ENCODE measurements at places on chromosomes 16 and 17. TPM values are rescaled to one million over a fixed set of nuclear protein-coding genes. Genes with fewer than 3 reads are reported as not detected.

C1QTNF8 gene
- not detected for total RNA-seq

RUNDC1 gene
- 11.4 TPM for total RNA-seq

RGS11 gene
- total RNA-seq, result not detected

GPRC5C gene
- total RNA-seq, result 12.9 TPM

LCAT gene
- total RNA-seq, result 4.6 TPM

DECR2 gene
- total RNA-seq, result 6.6 TPM

DHX58 gene
- total RNA-seq, result 22.3 TPM

DNAH17 gene
- total RNA-seq, result not detected

HS3ST6 gene
- total RNA-seq, result not detected

KRT39 gene
- not detected for total RNA-seq

CDH15 gene
- total RNA-seq, result 0.10 TPM

C17orf78 gene
- total RNA-seq, result not detected

SOX8 gene
- not detected for total RNA-seq

ZNF750 gene
- not detected for total RNA-seq

MRC2 gene
- total RNA-seq, result 144 TPM

ZNHIT3 gene
- 59.0 TPM for total RNA-seq

SLC5A10 gene
- 0.27 TPM for total RNA-seq

RDM1 gene
- 4.9 TPM for total RNA-seq

PABPN1L gene
- not detected for total RNA-seq

TEKT1 gene
- not detected for total RNA-seq

SCIMP gene
- not detected for total RNA-seq

ABCC6 gene
- 3.6 TPM for total RNA-seq

TRIM72 gene
- not detected for total RNA-seq

NME1 gene
- 178 TPM for total RNA-seq

SLFN12L gene
- total RNA-seq, result 1.4 TPM

WNT9B gene
- not detected for total RNA-seq

CTRB1 gene
- total RNA-seq, result not detected

XYLT1 gene
- total RNA-seq, result 6.3 TPM

TRPV3 gene
- total RNA-seq, result 1.4 TPM

TMEM220 gene
- total RNA-seq, result 0.32 TPM

SCARF1 gene
- total RNA-seq, result 0.47 TPM

GGNBP2 gene
- 48.5 TPM for total RNA-seq

ATAD5 gene
- 4.5 TPM for total RNA-seq

BEAN1 gene
- total RNA-seq, result not detected

ZNF23 gene
- 9.2 TPM for total RNA-seq

ZG16B gene
- total RNA-seq, result 0.12 TPM

TBC1D3K gene
- total RNA-seq, result not detected

HS3ST3A1 gene
- 3.6 TPM for total RNA-seq

KRT36 gene
- not detected for total RNA-seq

VMO1 gene
- 0.34 TPM for total RNA-seq

PRAC1 gene
- not detected for total RNA-seq

HID1 gene
- total RNA-seq, result not detected

OSGIN1 gene
- 3.6 TPM for total RNA-seq

CX3CL1 gene
- total RNA-seq, result 1.0 TPM

All from M059J (cell line).